ENCODE measurements at places on chromosomes 4 and X.

DNA sequence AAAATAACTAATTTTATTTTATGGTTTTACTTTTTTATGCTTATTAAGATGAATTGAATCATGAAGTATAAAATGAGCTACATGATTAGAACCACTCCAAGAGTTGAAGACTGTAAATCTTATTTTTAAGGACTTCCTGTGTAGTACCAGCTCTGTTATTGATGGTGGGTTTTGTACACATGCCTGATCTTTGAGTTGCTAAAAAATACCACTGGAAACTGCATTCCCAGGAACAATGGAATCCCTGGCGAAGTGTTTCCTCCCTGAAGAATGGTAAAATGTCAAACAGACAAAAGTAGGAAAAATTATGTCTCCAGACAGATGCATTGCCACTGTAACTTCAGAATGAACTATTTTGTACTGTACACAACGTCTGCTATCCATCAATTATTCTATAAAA, 935.4 kb upstream of the TENM3 start:
- DNase-seq, result no peak

GRCh38 chr4:7929118-7929951, 10.3 kb downstream of the AFAP1 start:
- no peak for DNase-seq

DNA sequence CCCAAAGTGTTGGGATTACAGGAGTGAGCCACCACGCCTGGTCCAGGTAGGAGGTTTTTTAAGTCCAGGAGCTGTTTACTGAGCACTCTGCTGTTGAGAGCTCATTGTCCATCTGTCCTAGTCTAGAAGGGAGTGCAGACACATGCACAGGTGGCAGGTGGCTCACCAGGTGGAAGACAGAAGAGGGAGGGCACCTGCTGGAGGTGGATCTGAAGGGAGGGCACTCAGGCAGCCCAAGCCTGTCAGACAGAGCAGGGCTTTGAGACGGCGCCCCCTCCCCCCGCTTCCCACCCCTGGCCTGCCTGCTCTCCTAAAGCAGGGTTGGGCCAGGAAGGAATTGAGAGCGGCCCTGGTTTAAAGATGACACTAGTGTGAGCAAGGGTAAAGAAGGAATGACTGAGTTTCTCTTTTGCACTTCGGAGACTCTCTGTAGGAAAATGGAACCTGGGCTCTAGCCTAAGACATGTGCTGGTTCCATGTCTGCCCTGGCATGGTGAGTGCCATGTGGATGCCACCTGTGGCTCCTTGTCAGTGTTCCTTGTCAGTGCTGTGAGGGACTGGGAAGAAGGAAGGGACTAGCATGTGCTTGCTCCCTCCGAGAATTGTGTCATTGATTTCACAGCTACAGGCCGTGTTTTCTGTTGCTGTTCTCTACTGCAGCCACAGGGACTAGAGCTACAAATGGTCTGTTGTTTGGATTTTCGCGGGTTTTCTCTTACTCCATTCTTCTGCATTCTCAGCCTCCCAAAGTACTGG, 108.6 kb downstream of the TNIP2 start:
- DNase-seq, result no peak

GRCh38 chr4:128604840-128605239, 204.7 kb upstream of the JADE1 start:
- DNase-seq, result no peak

GRCh38 chr4:88841635-88842034, 144.0 kb upstream of the NAP1L5 start:
- DNase-seq, result no peak

GRCh38 chrX:110316351-110317060, 1.4 kb downstream of the AMMECR1 start:
- no peak for DNase-seq
